ENCODE measurements at places on chromosomes 12 and 14. TPM values are rescaled to one million over a fixed set of nuclear protein-coding genes. Genes with fewer than 3 reads are reported as not detected.
A peak's percentile ranks its signal among the peaks of the same experiment; 100 is the strongest.

RND1 gene
- total RNA-seq, result 10.7 TPM

TTC9 gene
- 11.6 TPM for total RNA-seq

DNA sequence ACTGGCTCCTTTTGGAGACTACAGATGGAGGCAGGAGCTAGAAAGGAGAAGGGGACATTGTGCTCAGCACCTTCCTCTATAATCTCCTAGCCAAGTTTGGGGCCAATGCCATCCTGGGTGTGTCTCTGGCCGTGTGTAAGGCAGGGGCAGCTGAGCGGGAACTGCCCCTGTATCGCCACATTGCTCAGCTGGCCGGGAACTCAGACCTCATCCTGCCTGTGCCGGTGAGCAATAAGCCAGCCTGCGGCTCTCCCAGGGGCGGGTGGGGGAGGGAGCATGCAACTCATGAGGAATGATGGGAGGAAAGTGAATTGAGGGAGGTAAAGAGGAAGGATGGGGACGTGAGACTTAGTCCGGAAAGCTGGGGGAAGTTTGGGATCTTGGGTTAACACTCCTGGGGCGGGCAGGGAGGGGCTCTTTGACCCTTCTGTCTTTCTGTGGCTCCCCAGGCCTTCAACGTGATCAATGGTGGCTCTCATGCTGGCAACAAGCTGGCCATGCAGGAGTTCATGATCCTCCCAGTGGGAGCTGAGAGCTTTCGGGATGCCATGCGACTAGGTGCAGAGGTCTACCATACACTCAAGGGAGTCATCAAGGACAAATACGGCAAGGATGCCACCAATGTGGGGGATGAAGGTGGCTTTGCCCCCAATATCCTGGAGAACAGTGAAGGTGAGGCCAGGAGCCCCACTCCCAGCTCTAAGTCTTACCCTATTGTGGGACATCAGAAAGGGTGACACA is 3.3 kb downstream of the ENO2 start:
- H3K4me3 ChIP-seq, result no peak overlapping the region
- H3K27ac ChIP-seq, result no peak overlapping the region
- H3K4me1 ChIP-seq, result no peaks in the 10 kb centered on the region

- H3K4me1 ChIP-seq, result no peaks in the 10 kb centered on the region
- no peak overlapping the region for H3K27ac ChIP-seq
- DNase-seq, result peak; percentile 36
- H3K4me3 ChIP-seq, result no peak overlapping the region
- H3K36me3 ChIP-seq, result peaks cover 5% of the 10 kb centered on the region
These were observed 23.8 kb downstream of the CFAP251 start for GRCh38 chr12:121942145-121942718.

- peaks cover 30% of the 10 kb centered on the region for H3K36me3 ChIP-seq
- peak overlapping the region; percentile 79 for H3K27ac ChIP-seq
- H3K4me3 ChIP-seq, result peak overlapping the region; percentile 96
- H3K27me3 ChIP-seq, result no peaks in the 10 kb centered on the region
- peaks cover 5% of the 10 kb centered on the region for H3K4me1 ChIP-seq
These were observed 553 bp downstream of the CNPY2 start for GRCh38 chr12:56315249-56315621.
